ENCODE measurements at places on chromosomes 3 and 15. TPM values are rescaled to one million over a fixed set of nuclear protein-coding genes. Genes with fewer than 3 reads are reported as not detected.

The IP6K1 gene
- 28.7 TPM for total RNA-seq

The TF gene
- total RNA-seq: not detected

The LRRC3B gene
- not detected for total RNA-seq

The GP5 gene
- total RNA-seq: under 0.01 TPM

The IQCH gene
- 2.5 TPM for total RNA-seq

- peak; percentile 17 for DNase-seq
These were observed at the start of gene P2RY1 for GRCh38 chr3:152834776-152835600. Gene P2RY1, plus strand, starts transcription at chr3:152835131. Its CDS starts 652 bp downstream, at chr3:152835783.

GRCh38 chr3:10398341-10398740, 77.4 kb upstream of the SEC13 start:
- no peak for DNase-seq

DNA sequence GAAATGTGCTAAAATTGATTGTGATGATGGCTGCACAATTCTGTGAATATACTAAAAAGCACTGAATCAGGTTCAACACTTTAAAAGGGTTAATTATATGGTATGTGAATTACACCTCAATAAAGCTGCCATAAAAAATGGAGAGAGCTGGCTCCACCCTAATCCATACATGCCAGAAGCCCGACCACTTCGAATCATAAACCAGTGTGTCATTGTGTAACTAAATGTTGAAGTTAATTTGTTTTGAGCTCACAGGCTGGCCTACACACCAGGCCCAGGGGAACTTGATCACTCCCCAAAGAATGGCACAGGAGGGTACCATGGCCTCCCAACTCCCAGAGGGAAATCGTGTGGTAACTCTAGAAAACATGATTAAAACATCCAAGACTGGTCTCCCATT, 14.0 kb downstream of the PLCD1 start:
- no peak for DNase-seq

DNA sequence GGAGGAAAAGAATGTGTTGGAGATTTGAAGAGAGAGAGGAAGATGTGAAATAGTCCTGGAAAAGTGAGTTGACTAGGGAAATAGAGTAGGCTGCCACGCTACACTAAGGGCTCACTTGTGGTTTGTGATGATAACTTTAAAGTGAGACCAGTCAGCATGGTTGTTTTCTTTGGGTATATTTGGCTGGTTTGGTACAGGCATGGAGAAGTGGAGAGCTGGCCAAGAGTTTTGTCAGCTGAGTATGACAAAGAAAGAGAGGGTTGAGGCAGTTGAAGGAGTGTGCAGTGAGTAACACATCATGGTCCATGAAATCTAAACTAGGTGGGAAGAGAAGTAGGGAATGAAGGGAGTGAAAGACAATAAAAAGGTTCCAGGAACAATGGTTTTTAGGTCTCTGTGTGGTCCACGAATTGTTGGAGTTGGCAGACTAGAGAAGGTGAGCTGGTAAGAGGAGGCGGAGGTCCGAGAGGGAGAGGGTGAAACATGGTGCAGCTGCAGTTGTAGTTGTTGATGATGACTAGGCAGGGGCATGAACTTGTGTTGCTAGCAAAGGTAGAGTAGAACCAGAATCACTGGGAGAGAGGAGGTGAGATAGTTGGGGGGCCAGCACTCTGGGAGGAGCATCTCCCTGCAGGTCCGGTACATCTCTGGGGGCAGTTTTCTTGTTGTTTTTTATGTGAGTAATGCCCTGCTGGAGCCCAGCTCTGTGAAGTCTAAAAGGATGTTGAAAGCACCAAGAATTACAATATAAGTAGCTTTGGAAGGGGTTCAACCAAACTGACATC, 21.0 kb downstream of the ZNF80 start:
- peak; percentile 19 for DNase-seq

GRCh38 chr3:10437272-10437994, 68.0 kb downstream of the ATP2B2 start:
- DNase-seq: peak; percentile 85

DNA sequence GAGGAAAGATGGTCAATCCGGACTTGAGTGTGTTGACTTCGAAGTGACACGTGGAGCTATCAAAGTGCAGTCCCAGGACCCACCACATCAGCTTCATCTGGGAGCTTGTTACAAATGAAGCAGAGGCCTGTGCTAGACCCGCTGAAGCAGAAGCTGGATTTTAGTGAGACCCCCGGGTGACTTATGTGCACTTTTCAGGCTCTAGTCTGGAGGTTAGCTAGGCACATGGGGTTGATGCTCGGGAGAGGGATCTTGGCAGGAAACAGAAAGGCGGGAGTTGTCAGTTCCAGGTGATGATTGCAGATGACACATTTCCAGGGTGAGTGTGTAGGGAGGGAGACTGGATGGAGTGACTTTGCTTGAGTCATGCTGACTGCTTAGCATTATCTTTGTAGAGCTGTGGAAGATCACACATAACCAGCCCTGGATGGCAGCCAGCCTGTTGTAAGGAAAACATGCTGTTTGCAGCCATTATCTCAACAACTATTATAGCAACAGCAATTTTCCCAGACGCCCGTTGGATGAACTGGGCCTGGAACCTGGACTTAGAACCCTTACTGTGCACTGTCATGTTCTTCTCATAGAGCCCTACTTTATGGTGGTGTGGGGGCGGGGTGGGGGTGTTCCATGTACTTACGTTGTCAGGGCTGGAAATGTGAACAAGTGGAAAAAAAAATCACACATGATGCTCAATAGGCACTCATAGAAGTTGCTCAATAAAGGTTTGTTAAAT, 122.4 kb downstream of the THSD4 start:
- peak; percentile 96 for DNase-seq

GRCh38 chr3:134134698-134135415, 105.1 kb upstream of the SLCO2A1 start:
- DNase-seq: no peak

DNA sequence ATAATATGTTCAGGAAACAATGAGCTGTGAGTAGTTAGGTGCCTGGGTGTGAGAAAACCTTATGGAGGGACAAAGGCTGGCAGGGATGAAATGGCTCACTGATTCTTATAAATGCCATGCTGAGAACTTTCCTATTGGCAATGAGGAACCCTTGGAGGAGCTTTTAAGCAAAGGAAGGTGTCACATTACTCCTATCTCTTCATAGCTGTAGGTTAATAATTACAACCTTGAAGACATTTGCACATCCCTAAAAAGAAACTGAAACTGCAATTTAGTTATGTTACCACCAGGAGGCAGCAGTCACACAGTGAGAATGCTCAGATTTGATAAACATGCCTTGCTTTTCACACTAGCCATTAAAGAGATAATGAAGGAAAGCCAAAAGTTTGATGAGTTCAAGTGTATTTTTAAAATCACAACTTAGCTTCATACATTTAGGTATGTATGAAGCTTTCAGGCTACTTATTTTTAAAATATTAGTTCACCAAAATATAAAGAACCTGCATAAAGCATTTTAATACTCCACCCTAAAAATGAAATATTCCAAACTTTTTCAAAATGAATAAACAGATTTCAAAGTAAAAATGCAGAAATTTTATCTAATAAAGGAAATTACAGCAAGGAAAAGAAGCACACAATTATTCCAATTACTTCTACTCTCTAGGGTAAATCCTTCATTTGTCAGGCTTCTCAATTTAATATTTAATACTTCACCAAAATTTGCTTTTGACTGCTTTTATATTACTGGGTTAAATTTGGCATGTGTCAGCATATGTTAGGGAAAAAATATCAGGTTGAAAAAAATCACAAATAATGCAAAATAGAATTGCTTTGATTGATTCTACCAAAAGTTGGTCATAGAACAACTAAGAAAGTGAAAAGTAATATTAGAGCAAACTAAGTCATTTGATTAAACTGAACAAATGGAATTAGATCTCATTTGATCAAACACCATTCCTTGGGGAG, 136.9 kb upstream of the SLC2A2 start:
- no peak for DNase-seq
